ENCODE measurements at places on chromosomes 3 and 15.

DNA sequence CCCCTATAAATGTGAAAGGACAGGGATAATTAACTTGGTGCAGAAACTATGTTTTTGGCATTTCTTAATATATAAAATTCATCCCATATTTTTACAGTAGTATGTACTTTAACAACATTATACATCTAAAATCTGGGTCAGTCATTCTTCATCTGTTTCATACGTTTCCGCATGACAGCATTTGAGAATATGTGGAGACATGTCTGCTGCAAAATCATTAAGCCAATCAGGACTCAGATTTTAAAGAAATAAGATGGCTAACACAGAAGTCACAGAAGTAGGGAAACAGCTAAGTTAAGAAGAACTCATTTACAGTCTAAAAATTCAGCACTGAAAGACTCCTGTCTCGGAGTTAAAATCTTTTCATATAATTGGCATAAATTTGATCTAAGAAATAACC, 200.4 kb downstream of the TAFA4 start:
- no peak for DNase-seq

DNA sequence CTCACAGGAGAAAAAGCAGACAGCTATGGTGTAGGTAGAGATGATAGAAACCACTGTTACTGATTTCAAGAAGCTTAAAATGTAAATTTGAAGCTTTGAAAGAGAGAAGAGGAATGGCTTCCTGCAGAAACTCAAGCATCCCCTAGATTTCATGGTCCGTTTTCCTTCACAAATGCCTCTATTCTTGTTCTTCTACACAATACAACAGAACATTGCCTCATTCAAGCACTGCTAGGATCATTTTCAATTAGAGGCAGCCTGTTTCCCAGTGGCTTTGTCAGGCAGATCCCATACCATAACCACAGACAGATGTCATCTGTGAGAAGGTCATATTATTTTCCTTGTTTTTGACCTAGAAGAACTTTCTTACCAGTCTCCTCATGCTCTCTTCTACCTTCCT, 77.9 kb upstream of the SPRED1 start:
- DNase-seq, result no peak

GRCh38 chr3:171770689-171771620, 39.3 kb downstream of the PLD1 start:
- DNase-seq, result peak; percentile 20

GRCh38 chr15:90883526-90883975, 753 bp upstream of the FES start:
- no peak for DNase-seq

GRCh38 chr3:67215690-67216089, 217.6 kb downstream of the KBTBD8 start:
- no peak for DNase-seq

GRCh38 chr3:171772427-171773056, 37.7 kb downstream of the PLD1 start:
- peak; percentile 62 for DNase-seq
